Iris pigment epithelial cell (primary cell): ENCODE measurements at places on chromosomes 6 and 20.

GRCh38 chr6:68108233-68108835 is 526.7 kb upstream of the ADGRB3 start:
- peak; percentile 66 for DNase-seq

DNA sequence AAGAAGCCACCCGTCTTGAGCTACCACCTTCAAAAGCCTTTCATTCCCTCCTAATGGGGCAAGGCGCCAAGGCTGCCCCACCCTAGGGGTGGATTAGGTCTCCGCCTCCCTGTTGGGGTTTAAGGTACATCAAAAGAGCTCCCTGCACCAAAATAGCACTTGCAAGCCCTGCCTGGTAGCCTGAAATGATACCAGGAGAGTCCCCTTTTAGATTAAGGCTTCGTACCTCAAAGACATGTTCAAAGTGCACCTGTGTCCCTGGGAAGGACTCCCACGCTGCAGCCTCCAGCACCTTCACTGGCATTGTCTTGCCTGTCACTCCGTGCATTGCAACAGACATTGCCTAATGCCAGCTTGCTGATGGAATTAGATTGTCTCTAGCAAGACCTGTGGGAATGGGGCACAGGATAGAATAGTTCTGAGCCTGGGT is 15.7 kb upstream of the CDKN1A start:
- no peak for DNase-seq

DNA sequence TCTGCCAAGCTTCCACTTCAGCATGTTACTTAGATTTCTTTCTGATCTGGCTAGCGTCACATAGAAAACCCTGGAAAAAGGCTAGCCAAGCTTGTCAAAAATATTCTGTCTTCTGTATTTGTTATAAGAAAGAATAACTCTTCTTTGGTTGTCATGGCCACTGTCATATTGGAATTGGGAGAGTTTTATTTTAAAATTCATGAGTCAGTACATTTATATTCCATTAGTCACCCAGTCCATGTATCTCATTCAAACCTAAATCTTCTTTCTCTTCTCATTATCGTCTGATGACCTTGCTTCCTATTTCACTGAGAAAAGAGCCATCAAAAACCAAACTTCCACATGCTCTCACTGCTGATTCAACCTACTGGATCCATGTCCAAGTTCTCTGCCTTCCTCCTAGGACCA is 65.7 kb downstream of the EPM2A start:
- peak; percentile 84 for DNase-seq

DNA sequence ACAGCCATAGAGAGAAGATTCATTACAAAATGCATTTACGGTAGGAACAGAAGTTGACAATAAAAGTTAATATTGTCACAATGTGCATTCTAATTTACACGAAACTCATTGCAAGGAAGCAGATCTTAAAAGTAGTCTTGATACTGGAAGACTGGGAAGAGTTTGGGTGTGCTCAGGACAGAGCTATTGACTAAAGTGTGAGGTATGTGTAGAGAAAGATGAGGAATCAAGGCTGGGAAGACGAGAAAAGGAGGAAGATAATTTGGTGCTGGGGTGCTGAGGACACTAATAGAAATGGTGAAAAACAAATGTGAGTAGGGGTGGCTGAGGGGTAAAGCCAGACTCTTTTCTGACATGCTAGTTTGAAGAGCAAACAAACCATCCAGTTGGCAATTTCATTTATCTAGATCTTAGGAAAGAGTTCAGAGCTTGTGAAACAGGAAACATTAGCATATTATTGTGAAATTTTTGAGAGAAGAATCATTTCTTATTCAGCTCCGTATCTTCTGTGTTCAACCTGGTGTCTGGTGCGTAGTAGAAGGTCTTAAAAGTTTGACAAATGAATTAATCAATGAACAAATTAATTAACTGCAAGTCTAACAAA is 72.7 kb downstream of the ELOVL4 start:
- DNase-seq = peak; percentile 56

DNA sequence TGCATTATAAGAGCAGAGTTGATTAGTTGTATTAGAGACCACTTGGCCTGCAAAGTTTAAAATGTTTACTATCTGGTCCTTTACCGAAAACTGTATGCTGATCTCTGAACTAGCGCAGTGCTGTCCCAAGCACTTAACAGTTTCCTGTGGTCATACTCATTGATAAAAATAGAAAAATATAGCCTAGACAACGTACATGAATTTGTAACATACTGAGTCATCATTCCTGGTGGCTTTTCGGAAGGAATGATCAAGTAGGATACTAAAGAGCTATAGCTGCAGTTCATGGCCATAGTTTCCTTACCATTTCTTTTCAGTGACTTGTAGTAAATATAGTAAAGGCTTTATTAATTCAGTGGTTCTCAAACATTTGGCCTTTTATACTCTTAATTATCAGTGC is 18.4 kb downstream of the TTK start:
- DNase-seq = peak; percentile 87
